Caco-2 (cell line): ENCODE measurements at places on chromosomes 12 and 14. TPM values are rescaled to one million over a fixed set of nuclear protein-coding genes. Genes with fewer than 3 reads are reported as not detected.

DNA sequence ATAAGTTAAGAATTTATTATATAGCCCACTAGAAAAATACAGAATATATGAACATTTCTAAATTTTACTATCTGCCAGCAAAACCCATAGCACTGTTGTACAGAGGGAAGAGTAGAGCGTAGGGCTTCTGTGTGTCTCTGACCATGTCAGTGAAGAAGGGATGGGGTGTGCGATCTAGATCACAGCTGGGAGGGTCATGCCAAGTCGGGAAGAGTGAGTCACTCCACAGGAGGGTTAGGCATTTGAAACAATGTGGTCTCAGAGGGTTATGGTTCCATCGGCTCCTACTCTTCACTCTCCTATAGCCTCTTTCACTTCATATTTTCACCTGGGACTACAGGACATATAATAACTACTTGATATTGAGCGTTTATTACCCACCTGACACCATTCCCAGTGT, 185.1 kb upstream of the DDHD1 start:
- DNase-seq: no peak
- H3K36me3 ChIP-seq: no peaks in the 10 kb centered on the region
- H3K4me3 ChIP-seq: no peak overlapping the region
- no peaks in the 10 kb centered on the region for H3K4me1 ChIP-seq
- H3K27ac ChIP-seq: no peak overlapping the region
- no peaks in the 10 kb centered on the region for H3K27me3 ChIP-seq

- H3K4me1 ChIP-seq: no peaks in the 10 kb centered on the region
- no peak overlapping the region for H3K4me3 ChIP-seq
- H3K36me3 ChIP-seq: no peaks in the 10 kb centered on the region
- no peaks in the 10 kb centered on the region for H3K27me3 ChIP-seq
- no peak for DNase-seq
- no peak overlapping the region for H3K27ac ChIP-seq
Measured at GRCh38 chr14:30915596-30915995, 41.2 kb downstream of the COCH start.

GRCh38 chr14:25756876-25757275, 706.9 kb upstream of the STXBP6 start:
- no peak overlapping the region for H3K27ac ChIP-seq
- H3K27me3 ChIP-seq: no peaks in the 10 kb centered on the region

GRCh38 chr14:88904864-88905263, 80.4 kb downstream of the TTC8 start:
- H3K4me1 ChIP-seq: no peaks in the 10 kb centered on the region
- H3K4me3 ChIP-seq: no peak overlapping the region
- H3K36me3 ChIP-seq: no peaks in the 10 kb centered on the region
- H3K27ac ChIP-seq: no peak overlapping the region

GRCh38 chr12:45509187-45509586, 220.3 kb upstream of the ARID2 start:
- no peaks in the 10 kb centered on the region for H3K36me3 ChIP-seq
- no peak overlapping the region for H3K4me3 ChIP-seq
- no peaks in the 10 kb centered on the region for H3K4me1 ChIP-seq
- DNase-seq: no peak
- no peak overlapping the region for H3K27ac ChIP-seq
- H3K27me3 ChIP-seq: no peaks in the 10 kb centered on the region

DNA sequence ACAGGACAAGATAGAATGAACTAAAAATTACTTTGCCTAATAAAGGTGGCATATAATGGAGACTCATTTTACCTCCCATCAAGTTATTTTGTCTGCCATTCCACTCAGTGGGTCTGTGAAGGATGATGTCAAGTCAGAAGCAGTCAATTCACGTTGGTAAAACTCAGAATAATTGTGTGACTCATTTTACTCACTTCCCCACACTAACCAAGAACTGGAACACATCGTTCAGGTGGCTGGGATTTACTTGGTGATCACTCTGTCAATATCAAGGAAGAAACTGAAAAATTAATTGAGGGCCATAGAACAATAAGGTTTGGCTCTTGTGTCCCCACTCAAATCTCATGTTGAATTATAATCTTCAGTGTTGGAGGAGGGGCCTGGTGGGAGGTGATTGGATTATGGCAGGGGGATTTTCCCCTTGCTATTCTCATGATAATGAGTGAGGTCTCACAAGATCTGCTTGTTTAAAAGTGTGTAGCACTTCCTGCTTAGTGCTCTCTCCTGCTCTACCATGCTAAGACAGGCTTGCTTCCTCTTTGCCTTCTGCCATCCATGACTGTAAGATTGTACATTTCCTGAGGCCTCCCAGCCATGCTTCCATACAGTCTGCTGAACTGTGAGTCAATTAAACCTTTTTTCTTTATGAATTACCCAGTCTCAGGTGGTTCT, 35.7 kb upstream of the GTF2A1 start:
- no peaks in the 10 kb centered on the region for H3K36me3 ChIP-seq
- H3K27ac ChIP-seq: no peak overlapping the region
- DNase-seq: no peak
- H3K27me3 ChIP-seq: no peaks in the 10 kb centered on the region
- no peak overlapping the region for H3K4me3 ChIP-seq

DNA sequence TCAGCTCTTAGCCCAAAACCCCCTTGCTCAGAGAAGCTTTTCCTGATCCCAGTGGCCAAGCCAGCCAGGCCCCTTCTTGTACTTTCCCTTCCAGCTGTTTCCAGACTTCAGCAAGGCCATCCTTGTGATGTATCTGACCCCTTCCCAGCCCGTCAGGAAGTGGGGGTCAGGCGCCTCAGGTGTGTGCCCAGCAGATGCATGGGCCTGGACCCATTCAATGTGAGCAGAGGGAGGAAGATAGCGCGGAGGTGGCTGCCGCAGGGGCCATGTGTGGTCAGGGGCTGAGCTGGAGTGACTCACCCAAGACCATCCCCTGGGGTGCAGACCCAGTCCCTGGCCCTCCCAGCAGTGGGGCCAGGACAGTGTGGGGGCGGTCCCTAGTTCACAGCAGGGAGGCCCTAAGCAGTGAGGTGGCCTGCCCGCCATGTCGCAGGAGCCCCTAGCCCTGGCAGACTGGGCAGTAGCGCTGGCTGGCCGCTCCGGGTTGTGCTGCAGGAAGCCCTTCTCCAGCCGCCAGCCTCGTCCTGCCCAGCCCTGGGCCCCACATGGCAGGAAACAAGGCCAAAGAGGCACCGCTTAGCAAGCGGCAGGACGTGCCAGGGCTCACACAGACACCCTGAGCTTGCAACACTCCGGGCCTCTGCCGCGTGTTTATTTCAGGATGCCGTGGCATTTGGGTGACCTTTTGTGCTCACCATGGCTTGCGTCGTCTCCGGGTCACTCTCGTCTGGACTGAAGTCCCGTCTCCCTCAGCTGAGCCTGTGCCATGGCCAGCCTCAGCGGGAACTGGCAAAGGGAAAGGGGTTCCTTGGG, 12.0 kb downstream of the ADSS1 start:
- no peaks in the 10 kb centered on the region for H3K4me1 ChIP-seq
- H3K36me3 ChIP-seq: no peaks in the 10 kb centered on the region
- no peak overlapping the region for H3K27ac ChIP-seq
- H3K4me3 ChIP-seq: no peak overlapping the region
- DNase-seq: no peak

DNA sequence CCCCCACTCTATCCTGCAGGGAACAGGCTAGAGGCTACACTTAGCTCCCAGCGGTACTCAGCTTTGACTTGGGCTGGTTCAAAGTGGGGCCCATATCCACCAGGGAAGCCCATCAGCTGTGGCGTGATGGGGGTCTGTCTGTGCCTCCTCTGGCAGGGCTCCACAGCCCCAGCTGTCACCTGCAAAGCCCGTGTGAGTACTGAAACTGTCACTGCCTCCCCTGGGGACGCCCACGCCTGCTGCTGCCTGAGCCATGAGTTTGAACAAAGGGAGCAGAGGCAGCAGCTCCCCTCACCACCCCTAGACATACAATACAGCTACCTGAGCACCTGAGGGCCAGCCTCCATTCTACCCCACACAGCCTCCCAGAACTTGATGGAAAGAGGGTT, 5.0 kb downstream of the REM2 start:
- peak overlapping the region; percentile 52 for H3K4me3 ChIP-seq
- H3K27ac ChIP-seq: no peak overlapping the region
- no peaks in the 10 kb centered on the region for H3K27me3 ChIP-seq
- DNase-seq: no peak
- H3K4me1 ChIP-seq: no peaks in the 10 kb centered on the region; the same call in 1 of the 2 replicates

DNA sequence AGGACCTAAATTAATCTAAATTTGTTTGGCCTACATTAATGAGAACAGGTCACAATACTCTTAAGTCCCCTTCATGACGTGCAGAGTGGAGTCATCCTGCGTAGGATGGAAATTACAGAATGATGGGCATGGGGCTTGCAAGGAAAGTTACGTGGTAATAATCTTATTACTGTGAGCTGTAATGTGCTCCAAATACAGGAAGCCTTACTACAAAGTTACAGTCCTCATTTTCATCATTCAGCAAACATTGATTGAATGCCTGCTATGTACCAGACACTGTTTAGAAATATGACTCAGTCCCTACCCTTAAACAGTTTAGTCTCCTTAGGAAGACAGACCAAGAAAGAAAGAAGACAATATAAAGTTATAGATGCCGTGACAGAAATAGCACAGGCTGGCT, 9.4 kb downstream of the HIGD1C start:
- H3K4me3 ChIP-seq: no peak overlapping the region
- peaks cover 26% of the 10 kb centered on the region for H3K4me1 ChIP-seq
- no peaks in the 10 kb centered on the region for H3K36me3 ChIP-seq
- no peak for DNase-seq

DNA sequence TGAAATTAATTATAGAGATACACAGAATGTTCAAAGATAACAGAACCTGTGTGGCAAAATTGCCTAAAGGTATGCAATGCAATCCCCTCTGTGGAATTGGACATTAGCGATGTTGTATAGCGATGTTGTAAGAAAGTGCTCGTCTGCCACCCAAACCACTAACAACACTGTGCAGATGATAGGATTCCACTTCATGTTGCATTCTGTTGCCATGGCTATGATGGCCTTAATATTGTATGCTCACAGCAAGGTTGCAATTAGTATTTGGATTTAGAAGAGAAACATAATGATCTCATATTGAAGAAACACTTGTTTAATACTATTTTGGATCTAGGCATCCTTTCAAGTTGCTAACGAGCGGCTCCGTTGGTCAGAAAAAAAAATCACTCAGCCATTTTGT, 260.3 kb downstream of the BCAT1 start:
- H3K27ac ChIP-seq: no peak overlapping the region
- DNase-seq: no peak
- H3K27me3 ChIP-seq: no peaks in the 10 kb centered on the region
- H3K4me3 ChIP-seq: no peak overlapping the region
- H3K36me3 ChIP-seq: no peaks in the 10 kb centered on the region

GRCh38 chr14:89958966-89959365, 3.2 kb downstream of the TDP1 start:
- DNase-seq: no peak
- H3K27ac ChIP-seq: no peak overlapping the region
- H3K27me3 ChIP-seq: no peaks in the 10 kb centered on the region

DNA sequence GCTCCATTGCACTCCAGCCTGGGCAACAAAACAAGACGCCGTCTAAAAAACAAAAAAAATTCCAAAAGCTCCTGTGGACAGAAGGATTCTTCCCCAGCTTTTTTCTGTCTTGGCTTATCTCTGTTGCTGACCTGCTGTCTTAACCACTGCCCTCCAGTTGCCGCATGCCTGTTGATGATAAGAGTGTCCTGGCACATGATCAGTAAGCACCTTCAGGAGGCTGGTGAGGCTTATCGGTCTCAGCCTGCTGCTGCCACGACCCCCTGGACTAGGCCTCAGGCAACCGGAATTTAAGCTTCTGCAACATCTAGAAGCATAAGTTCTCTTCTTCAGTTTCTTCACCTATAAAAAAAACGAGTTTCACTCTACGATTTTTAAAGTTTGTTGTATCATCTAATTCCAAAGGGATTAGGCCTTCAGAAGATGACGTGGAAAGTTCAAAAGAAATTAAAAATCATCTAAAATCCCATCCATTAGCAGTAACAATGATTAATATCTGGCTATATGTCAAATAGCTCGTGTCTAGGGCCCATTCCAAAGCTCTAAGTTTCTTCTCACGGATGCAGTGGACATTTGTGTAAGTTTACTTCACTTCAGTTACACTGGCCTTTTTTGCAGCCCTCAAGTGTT, 46.4 kb downstream of the RESF1 start:
- DNase-seq: peak; percentile 23
- H3K4me3 ChIP-seq: no peak overlapping the region
- no peaks in the 10 kb centered on the region for H3K4me1 ChIP-seq
- H3K27ac ChIP-seq: no peak overlapping the region

DNA sequence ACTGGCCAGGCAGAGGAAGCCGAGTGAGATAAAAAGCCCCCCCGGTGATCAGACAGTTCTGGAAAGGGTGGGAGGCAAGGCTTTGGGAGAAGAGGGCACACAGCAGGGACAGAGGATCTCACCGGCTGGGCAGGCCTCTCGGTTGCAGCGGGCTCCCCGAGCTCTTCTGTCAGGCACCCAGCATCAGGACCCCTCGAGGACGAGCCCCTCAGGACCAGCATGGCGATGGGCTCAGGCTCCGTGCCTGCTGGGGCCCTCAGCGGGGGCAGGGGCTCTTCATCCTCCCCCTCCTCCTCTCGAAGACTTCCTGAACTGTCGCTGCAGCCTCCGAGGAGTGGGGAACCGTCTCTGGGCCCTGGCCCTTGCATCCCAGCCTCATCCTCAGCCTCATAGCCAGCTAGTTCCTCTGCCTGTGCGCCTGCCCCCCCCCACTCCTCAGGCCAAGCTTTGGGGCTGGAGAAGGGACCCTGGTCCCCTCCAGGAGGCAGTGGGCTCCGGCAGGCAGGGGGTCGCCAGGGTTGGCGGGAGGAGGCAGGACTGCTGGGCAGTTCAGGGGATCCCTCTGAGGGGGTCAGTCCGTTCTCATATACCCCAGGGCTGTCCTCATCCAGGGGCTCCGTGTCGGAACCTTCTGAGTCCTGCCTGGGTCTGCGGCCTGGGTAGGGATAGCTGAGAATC, 3.4 kb upstream of the AP1G2 start:
- peak; percentile 27 for DNase-seq
- no peaks in the 10 kb centered on the region for H3K27me3 ChIP-seq
- H3K27ac ChIP-seq: no peak overlapping the region
- H3K4me3 ChIP-seq: no peak overlapping the region
- H3K36me3 ChIP-seq: no peaks in the 10 kb centered on the region

GRCh38 chr12:118685983-118686607, 295.2 kb upstream of the SRRM4 start:
- no peak overlapping the region for H3K27ac ChIP-seq
- H3K27me3 ChIP-seq: no peaks in the 10 kb centered on the region; the same call in 1 of the 2 replicates
- no peaks in the 10 kb centered on the region for H3K4me1 ChIP-seq

Gene MUCL1
- not detected in 2 replicates for total RNA-seq

Gene CLEC6A
- not detected in 2 replicates for total RNA-seq

Gene P3H3
- total RNA-seq: 25.1 and 25.6 TPM in 2 replicates
